Right ventricle myocardium inferior (tissue), 1 donor: ENCODE measurements at places on chromosomes 4 and X.
A peak's percentile ranks its signal among the peaks of the same experiment; 100 is the strongest.

DNA sequence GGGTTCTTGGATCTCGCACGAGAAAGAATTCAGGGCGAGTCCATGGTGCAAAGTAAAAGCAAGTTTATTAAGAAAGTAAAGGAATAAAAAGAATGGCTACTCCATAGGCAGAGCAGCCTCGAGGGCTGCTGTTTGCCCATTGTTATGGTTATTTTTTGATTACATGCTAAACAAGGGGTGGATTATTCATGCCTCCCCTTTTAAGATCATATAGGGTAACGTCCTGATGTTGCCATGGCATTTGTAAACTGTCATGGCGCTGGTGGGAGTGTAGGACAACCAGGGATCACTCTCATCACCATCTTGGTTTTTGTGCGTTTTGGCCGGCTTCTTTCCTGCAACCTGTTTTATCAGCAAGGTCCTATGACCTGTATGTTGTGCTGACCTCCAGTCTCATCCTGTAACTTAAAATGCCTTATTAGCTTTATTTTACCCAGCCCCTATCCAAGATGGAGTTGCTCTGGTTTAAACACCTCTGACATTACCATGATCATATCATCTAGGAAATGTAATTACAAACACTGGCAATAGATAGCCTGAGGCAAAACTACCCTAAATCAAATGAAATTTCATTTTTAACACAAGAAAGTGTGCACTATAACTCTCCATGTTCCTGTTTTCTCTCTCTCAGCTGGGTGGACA lies 94.3 kb upstream of the ATXN3L start:
- DNase-seq, result no peak

DNA sequence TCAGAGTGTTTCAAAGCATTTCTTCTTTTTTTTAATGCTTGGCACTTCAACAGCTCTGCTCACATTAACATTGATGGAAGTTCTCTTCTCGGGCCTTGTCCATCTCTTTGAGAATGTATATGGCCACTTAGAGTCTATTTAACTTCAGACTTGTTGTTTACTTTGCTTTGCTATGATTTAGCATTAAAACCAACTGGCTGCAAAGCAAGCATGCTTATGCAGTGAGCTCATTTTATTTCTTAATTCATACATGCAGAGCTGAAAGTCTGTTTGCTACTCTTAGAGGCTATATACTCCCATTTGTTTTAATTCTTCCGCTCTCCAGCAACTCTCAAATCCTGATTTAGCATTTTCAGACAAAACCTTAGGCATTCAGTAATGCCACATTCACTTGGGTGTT lies 107.6 kb upstream of the PACRGL start:
- DNase-seq, result no peak

GRCh38 chrX:24890677-24891076 lies 125.1 kb downstream of the ARX start:
- no peak for DNase-seq

- no peak for DNase-seq
These were observed 7.9 kb downstream of the CXCL6 start for GRCh38 chr4:73844345-73844744.

- no peak for DNase-seq
These were observed 1181.4 kb upstream of the TENM3 start for GRCh38 chr4:181061787-181062186.

GRCh38 chrX:39705290-39705689 lies 392.5 kb downstream of the BCOR start:
- DNase-seq, result peak; percentile 75

DNA sequence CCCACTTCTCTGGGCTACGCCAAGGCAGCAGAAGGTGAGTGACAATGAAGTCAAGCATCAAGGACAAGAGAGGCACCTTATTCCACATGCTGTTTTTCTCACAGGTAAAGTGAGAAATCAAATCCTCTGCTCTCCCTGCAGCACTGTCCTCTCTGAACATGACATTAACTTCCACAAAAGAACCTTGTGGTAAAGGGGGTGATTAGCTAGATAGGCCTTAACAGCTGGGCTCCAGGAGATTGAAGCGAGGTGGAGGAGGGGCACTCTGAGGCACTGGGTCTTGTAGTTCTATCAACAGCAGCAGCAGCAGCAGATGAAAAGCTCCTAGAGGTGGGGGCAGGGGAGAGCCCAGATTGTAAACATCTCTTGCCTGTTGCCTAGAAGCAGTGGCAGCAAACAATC lies 96.8 kb upstream of the CXXC4 start:
- no peak for DNase-seq

DNA sequence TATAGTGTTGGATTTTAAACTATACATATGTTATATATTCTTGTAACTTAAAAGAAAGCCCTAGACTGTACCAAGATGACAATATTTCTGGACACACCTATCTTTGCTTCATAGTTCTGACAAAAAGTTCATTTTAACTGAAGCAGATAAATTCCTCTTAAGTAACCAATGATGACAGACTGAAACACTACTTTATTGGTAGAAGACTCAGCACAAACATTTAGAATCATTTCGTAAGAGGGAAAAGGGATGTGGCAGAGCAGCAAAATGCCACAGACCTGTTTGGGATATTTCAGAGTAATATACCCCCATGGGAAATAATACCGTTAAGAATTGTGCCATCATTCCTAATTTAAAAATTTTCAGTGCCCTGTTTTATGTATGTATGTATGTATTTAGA lies 56.2 kb downstream of the APOO start:
- DNase-seq, result no peak

- no peak for DNase-seq
These were observed 25.2 kb downstream of the PPP1R2C start for GRCh38 chrX:42752730-42753129.

GRCh38 chr4:1097553-1097952 lies 15.8 kb downstream of the RNF212 start:
- DNase-seq, result no peak

GRCh38 chrX:56226980-56227379 lies 5.2 kb upstream of the KLF8 start:
- no peak for DNase-seq

DNA sequence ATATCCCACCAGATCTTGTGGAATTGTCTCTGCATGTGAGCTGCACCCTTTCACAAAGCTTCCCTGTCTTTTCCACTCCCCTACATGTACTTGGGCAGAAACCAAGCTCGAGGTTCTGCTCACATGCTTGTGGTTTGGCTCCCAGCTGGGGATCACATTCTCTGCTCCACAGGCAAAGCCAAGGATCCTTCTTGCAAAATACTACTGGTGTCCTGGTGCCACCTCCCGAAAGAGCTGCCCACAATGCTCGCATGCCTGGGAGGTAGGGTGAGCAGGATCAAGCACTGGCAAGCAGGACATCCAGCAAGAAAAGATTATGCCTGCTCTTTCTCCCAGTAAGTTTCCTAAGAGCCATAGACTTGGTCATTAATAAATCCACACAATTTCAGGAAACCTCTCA lies 45.1 kb upstream of the PPARGC1A start:
- DNase-seq, result peak; percentile 61

DNA sequence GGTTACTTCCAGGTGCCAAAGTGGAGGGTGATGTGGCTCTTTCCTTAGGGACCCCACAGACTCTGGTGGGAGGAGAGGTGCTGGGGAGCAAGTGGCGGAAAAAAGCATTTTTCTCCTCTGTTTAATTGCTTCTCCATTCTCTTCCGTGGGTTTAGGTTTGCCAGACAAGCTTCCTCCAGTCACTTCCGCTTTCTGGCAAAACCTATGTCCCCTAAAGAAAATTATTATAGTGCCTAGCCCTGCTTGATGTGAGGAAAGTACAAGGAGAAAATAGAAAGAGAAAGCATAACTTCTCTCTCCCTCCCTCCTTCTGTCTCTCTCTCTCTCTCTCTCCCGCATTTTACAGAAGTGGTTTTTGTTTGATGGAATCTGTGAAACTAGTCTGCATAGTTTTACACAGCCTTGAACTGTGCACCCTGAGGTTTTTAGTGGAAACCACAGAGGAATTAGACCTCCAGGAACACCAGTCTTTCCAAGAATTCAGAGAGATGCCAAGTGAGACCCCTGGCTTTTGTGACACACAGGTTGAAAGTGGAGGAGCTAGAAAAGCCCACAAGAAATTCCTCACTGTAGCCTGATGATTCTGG lies 231.1 kb upstream of the ANXA3 start:
- no peak for DNase-seq

DNA sequence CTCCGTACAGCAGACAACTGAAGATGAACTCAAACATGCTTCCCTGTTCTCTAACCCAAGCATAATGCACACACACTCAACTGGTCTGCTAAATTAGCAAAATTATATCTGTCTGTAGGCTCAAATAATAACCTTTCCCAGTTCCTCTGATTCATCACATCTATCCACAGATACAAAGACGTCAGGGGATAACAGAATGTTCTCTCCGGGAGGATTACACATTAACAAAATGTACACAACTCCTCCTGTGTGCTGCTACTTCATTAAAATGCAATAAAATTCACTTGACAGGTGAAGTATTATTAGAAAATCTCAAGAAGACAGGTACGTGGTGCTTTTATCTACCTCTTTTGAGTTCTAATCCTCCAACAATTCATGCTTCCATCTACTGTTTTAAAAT lies 57.4 kb downstream of the FAT1 start:
- no peak for DNase-seq

GRCh38 chr4:100168521-100168920 lies 21.7 kb downstream of the DDIT4L start:
- no peak for DNase-seq

GRCh38 chr4:180512801-180513475 lies 1730.3 kb upstream of the TENM3 start:
- no peak for DNase-seq

GRCh38 chrX:54085666-54086065 lies 41.4 kb upstream of the PHF8 start:
- no peak for DNase-seq

- no peak for DNase-seq
These were observed 63.2 kb downstream of the BANK1 start for GRCh38 chr4:101853691-101854090.

DNA sequence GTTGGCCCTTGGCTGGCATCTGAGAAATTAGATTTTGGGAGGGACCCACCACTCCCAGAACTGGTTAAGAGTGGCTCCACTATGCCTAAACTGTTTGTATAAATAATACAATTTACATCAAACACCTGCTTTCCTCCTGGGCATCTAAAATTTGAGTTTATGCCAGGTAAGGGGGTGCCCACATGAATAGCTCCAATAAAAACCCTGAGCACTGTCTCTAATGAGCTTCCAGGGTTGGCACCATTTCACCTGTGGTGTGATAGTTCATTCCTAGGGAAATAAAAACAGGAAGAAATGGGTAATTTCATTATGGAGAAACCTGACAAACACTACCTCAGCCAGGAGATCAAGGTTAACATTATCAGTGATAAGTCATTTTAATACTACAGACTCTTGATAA lies 119.7 kb downstream of the FRYL start:
- no peak for DNase-seq

DNA sequence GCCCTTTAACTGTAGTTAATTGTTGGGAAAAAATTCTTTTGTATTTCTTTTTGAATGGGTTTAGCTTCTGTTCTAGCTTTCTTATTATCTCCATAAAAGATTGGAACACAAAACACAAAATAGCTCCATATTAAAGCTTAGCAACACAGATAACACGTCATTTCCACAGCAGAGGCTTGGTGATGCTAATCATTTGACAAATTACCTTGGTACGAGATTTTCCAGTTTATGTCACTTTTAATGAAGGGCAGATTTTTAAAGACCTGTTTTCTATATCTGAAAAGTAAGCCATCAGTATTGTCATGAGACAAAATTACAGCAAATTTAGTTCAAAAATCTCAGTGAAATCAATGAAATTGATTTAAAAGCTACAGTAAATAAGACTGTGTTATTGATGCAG lies 27.4 kb downstream of the FAM149A start:
- DNase-seq, result no peak

- DNase-seq, result no peak
These were observed 66.1 kb downstream of the KIT start for GRCh38 chr4:54723820-54724219.

DNA sequence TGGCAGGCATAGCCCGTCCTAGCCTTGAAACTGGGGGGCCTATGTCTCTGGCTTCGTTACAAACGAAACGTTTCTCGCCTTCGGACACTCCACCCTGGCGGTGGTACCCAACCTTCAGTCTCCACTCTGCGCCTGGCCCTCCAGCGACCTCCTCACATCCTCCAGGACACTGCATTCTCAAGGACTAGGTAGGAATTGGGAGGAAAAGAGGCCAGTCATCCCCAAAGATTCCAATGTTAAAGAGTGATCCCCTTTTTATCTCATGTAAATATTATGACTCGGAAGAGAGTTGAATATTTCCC lies 2.1 kb upstream of the NKX6-1 start:
- no peak for DNase-seq

- no peak for DNase-seq
These were observed 27.4 kb upstream of the CAMK2D start for GRCh38 chr4:113788888-113789287.

GRCh38 chrX:49876750-49877149 lies 2.5 kb upstream of the USP27X start:
- no peak for DNase-seq

- DNase-seq, result no peak
These were observed 74.3 kb upstream of the IGFBP7 start for GRCh38 chr4:57184378-57185029.

GRCh38 chrX:69314436-69315348 lies 149.4 kb upstream of the PJA1 start:
- no peak for DNase-seq

GRCh38 chrX:22603060-22603459 lies 330.3 kb downstream of the CBLL2 start:
- no peak for DNase-seq

DNA sequence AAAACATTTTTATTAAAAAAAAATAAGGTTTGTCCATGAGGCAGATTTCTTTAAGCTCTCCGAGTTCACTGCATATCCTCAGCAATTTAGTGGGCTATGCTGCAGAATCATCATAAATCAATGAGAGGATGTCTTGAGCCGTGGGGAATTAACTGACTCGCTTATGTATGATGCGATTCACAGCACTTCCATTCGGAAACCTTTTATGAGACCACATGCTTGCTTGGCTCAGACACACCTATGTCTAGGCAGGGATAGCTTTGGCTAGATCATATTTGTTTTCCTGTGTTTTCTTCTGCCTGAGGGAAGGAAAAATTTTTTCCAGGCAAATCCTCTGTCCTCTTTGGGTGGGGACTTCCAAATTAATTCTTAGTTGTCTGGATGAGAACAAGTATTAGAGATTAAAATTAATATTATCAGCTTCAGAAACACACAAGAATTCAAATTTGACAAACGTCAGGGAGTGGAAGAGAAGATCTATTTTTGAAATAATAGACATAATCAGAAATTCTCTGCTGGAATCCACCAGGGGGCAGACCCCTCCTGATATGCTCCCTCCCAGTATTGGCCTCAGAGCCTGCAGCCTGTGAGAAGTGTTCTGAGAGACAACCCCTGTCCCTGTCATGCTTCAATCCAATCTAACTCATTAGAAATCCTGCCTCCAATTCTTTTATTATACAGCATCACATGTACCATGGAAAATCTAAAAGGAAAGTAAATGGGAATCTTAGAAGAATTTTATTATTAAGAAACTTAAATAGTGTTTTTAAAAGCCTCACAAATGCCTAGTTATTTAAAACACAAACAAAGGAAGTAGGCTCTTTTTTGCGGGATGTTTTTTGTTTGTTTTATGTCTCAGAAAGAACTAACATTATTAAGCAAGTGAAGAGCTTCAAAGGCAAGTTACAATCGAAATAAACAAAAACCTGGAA lies 345.1 kb upstream of the TACR3 start:
- DNase-seq, result no peak

GRCh38 chr4:7466904-7467303 lies 32.2 kb upstream of the PSAPL1 start:
- peak; percentile 42 for DNase-seq
